Activated CD8-positive, alpha-beta memory T cell treated with anti-CD3 and anti-CD28 coated beads for 1 hour (primary cell): ENCODE measurements at places on chromosomes 1 and 21.

DNA sequence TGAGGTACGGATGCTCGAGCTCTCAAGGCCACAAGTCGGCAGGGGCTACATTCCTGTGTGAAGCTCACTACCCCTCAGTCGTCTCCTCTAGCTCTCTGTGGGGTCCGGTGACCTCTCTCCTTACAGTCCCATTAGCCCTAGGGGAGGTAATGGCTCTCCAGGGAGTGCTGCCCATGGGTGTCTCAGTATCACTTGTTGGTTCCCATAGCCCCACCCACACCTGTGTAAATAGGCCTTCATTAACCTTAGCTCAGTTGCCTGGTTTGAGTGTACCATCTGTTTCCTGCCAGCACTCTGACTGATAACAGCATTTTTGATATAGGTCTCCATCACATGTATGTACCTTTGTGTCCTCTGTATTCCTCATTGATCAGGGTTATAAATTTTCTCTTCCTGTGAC is 133.2 kb upstream of the KCNJ15 start:
- no peak for DNase-seq

DNA sequence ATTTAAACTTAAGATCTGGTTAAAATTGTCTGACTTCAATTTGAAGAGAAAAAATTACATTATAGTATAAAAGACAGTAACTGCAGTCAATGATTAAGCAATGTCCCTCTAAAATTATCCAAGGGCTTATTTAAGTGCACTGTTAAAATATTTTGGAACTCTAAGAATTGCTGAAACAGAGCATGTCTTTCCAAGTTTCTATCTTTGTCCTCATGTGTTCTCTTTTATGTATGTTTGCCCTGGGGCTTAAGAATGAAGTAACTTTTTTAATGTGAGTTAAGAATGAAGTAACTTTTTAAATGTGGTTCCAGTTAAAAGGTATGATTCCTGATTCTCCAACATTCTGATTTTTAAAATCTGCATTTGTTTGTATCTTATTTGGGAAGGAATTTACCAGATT is 69.0 kb upstream of the MARK1 start:
- no peak for DNase-seq

- DNase-seq = no peak
These were observed 132.9 kb upstream of the POU3F1 start for GRCh38 chr1:38179483-38179882.

DNA sequence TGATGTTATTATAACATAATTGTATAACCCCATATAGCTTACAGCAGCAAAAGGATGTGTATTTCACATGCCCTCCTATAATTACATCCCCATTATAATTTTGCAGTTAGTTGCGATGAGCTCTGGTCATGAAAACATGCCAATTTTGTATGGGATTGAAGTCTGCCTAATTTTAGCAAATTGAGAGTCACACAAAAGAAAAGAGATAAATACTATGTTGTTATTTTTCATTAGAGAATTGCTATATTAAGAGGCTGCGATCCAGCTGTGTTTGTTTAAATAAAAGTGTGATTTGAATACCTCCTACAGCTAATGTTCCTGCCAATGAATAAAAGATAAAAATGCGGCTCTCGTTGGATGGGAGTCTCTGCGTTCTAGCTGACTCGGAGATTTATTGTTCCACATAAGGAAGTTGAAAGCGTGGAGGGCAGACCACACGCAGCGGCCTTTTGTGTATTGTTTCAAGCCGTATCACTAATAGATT is 461.0 kb upstream of the NFIA start:
- DNase-seq = no peak

DNA sequence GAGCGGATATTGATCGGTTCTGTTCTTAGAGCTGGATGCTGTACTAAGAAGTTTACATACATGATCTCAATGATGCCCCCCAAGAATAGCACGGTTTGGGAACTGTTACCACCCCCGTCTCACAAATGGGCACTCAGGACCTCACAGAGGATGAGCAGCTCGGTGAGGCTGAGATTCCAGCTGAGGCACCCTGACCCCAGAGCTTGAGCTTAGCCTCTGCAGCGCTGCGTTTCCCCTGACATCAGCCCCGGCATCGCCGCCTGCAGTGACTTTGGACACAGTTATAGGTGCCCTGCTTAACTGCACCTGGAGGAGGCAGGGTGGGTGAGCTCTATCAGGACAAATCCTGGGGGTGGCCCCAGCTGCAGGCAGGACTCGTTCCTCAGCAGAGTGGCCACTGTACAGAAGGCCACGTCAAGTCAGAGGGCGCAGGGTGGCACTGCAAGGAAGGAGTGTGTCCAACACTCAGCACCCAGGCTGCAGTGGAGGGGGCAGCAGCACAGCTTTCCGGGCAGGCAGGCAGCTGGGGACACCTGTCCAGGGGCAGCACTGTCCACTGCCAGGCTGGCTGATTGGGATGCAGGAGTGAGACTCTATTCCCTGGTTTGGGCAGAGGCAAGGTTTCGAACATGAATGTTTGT is 65.8 kb upstream of the ABCG1 start:
- no peak for DNase-seq

GRCh38 chr1:33384040-33384812 is 46.7 kb downstream of the PHC2 start:
- DNase-seq = no peak
